ENCODE measurements at places on chromosomes 7 and 10.

GRCh38 chr10:132489053-132489703 is 48.4 kb upstream of the INPP5A start:
- no peak for DNase-seq

- DNase-seq, result no peak
Observed at GRCh38 chr7:33698041-33698440, 207.3 kb upstream of the BMPER start.

GRCh38 chr10:104256335-104256961 is 1.8 kb downstream of the GSTO1 start:
- DNase-seq, result no peak

DNA sequence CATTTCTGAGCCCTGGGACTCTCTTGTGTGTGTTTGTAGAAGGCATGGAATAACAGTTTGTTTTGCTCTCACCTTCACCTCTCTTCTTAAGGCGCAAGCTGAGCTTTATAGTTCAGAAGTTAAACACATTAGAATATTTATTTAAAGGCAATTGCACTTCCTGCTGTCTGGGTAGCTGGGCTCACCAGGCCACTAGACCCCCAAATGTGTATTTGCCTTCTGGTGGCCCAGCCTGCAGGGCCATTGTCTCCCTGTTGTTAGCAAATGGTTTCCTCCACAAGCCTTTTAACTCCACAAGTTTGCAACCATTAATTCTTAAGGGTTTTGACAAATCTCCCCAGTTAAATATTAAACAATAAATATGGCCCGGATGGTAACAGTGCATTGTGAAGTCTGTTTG is 31.1 kb upstream of the NEUROD6 start:
- DNase-seq, result no peak

- DNase-seq, result no peak
Observed at GRCh38 chr10:110967009-110967630, 47.7 kb downstream of the SHOC2 start.

Measured in hindlimb muscle (tissue), 1 donor.